ENCODE measurements at places on chromosomes 13 and 19.

DNA sequence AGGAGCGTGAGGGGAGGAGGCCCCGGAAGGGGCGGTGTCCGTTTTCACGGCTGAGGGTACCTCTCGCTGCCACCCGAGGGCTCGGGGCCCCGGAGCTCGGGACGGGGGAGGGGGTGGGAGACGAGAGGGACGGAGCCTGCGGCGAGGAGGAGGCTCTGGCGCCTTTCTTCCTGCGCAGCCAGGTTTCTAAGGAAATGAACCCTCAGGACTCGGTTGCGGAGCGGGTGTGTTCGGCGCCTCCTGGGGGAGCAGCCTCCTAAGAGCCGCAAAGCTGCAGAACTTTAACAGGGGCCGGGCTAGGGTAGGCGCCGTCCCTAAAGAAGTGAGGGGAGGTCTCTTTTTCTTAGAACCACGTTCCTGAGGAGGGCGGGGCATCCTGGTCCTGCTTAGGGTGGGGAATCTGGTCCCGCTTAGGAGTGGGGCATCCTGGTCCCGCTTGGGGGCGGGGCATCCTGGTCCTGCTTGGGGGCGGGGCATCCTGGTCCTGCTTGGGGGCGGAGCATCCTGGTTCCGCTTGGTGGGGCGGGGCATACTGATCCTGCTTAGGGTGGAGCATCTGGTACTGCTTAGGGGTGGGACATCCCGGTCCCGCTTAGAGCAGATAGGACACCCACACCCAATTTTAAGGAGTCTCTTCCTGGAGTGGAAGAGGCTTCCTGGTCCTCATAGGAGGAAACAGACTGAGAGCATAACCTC lies 6.2 kb downstream of the SYT5 start:
- no peak for DNase-seq

GRCh38 chr13:87344176-87344575 lies 327.0 kb upstream of the SLITRK5 start:
- DNase-seq = no peak

- no peak for DNase-seq
Measured at GRCh38 chr13:62305756-62306155, 890.1 kb upstream of the PCDH20 start.

DNA sequence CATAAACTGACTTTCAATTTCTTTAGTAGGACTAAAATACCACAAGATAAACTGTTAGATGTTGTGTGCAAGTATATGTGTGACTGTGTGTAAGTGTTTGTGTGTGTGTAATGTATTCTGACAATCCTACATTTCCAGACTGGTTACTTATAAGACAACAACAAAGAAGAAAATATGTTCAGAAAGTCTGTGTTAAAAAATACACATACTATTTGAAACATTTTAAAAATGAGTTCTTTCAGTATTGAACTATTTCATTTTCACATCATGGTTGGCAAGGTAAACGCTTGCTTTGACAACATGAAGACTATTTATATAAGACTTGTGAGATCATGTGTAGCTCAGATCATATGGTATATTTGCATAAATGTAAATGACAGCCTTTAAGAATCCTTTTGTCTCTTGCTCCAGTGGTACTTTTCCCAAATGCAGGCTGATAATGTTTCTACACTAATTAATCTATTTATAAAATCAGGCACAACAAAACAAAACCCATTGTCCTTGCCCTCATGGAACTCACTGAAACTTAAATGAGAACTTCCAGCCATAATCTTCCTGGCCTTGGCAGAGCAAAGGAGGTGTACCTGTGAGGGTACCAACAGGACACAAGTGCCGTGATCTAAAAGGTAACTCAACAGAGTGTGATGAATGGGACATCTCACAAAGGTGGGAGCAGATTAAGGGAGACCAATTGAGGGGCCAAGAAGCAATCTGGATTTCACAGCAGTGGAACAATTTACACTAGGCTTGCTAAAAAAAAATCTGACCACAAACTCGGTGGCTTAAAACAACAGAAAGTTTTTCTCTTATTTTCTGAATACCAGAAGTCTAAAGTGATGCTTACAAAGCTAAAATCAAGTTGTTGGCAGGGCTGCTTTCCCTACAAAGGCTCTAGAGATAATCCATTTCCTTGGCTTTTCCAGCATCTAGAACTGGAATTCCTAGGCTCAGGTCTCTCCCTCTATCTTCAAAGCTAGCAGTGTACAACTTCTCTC lies 349.0 kb downstream of the TBC1D4 start:
- DNase-seq = no peak

All from CD4-positive, alpha-beta memory T cell (primary cell).